ENCODE measurements at places on chromosomes 2 and 18.

DNA sequence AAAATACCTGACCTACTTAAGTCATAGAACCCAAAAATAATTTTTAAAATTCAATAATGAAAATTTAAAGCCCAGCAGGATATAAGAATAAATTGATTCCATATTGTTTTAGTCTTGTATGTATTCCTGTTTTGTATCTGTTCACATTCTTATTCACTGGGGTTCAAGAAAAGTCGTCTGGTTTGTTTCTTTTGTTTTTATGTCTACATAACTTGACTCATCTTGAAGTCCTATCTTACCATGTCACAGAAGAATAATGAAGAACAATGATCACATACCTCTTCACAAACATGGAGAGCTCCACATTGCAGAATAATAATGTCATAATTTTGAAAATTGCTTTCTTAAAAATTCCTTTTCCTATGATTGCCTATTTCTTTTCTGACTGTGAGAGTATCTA, 43.4 kb upstream of the LRP1B start:
- DNase-seq, result no peak

DNA sequence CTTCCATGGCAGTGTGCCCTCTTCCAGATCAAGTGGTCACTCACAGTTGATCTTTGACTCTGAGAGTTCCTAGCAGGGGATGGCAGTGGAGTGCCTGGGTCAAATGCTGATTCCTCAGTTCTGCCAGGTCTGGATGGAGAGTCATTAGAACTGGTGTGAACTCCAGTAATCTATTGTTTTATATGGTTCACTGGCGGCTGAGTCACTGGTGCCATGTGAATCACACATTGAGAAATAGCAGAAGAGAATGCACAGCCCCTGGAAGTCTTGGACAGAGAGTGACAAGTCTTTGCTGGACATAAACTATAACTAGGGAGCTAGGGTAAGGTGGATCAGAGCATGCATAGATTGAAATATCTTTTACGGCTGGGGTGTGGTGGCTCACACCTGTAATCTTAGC, 86.9 kb downstream of the EIF2AK3 start:
- no peak for DNase-seq

GRCh38 chr2:235640377-235640776, 146.5 kb downstream of the AGAP1 start:
- DNase-seq, result no peak

GRCh38 chr2:4247791-4248190, 544.4 kb downstream of the DCDC2C start:
- no peak for DNase-seq

DNA sequence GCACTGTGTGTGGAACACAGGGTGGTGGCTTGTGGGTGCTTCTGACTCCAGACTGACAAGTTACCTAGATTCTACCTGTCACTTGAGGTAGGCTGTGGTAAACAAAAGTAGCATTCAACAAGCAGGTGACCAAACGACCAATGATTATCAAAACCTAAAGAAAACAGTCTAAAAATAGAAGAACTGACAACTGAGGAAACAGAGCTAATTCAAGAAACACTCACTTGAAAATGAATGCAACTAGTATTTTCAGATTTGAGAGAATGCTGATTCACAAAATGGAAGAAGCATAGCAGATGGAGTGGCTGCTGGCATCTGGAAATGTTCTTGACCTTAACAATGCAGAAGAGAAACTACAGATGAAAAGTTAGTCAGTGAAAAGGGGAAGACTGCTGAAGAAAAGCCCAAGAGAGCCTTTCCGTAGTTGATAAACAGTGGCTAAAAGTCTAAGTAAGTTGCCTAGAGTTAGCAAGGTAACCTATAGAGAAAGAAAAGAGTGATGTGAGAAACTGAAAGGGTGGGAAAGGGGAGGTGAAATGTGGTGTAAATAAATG, 170.4 kb downstream of the NCK2 start:
- DNase-seq, result no peak

DNA sequence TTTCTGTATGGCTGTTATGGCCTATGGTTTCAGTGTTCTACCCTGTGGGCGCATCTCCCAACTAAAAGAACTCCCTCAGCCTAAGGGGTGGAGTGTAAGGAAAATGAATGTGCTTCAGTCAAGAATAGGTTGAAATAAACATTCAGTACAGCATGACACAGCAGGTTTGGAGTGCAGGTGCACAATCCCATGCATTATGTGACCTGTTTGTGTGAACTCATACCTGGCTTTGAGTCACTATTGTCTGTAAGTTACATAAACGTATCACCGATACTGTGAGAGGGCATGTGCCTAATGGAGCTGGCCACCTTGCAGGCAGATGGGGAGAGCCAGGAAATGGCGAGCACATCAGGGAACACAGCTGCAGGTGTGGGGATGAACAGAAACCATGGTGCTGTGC, 216.0 kb downstream of the DSEL start:
- no peak for DNase-seq

All from retina (tissue), 1 donor.